Fibroblast of lung (primary cell): ENCODE measurements at places on chromosomes 3 and 15. TPM values are rescaled to one million over a fixed set of nuclear protein-coding genes. Genes with fewer than 3 reads are reported as not detected.

HRG gene
- total RNA-seq: not detected in 2 replicates

ALDH1L1 gene
- not detected in 2 replicates for total RNA-seq

DNAJA4 gene
- total RNA-seq: 4.1 and 7.9 TPM in 2 replicates

EPHA3 gene
- total RNA-seq: 0.26 and 0.99 TPM in 2 replicates

GADL1 gene
- total RNA-seq: 2.6 and 3.6 TPM in 2 replicates

DHX36 gene
- total RNA-seq: 39.8 and 55.2 TPM in 2 replicates

MEX3B gene
- 5.9 and 8.1 TPM in 2 replicates for total RNA-seq

VEPH1 gene
- 21.1 and 34.7 TPM in 2 replicates for total RNA-seq

SLC6A11 gene
- total RNA-seq: not detected in 2 replicates

SPESP1 gene
- total RNA-seq: 4.6 and 8.2 TPM in 2 replicates
